Cardiac fibroblast (primary cell): ENCODE measurements at places on chromosomes 11 and 22.

- no peak for DNase-seq
Observed at GRCh38 chr11:77568916-77569675, 20.7 kb upstream of the AQP11 start.

GRCh38 chr11:73413256-73413655, 37.1 kb downstream of the RELT start:
- no peak for DNase-seq

DNA sequence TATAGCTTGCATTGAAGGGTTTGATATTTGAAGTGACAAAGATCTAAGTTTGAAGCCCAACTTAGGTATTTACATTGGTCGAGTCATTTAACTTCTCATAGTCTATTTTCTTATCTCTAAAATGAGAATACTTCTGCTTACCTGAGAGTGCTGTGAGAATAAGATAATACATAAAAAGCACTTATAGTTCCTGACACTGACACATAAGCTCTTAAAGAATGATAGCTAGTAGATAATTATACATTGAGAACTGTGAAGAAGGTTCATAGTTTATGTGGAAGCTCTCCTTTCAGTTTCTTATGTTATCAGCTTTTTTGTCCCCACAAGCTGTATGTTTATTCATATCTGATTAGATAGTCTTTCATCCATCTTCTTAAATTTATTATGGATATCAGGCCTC, 4.8 kb downstream of the PPME1 start:
- no peak for DNase-seq

- DNase-seq = no peak
Observed at GRCh38 chr22:47206666-47207218, 444.3 kb downstream of the TBC1D22A start.

- DNase-seq = no peak
Observed at GRCh38 chr11:61793083-61793828, 545 bp downstream of the FEN1 start.
